Effector memory CD4-positive, alpha-beta T cell (primary cell): ENCODE measurements at places on chromosomes 11 and 22.
A peak's percentile ranks its signal among the peaks of the same experiment; 100 is the strongest.

GRCh38 chr22:19526076-19526701 lies 2.0 kb upstream of the CLDN5 start:
- DNase-seq: no peak
- no peaks in the 10 kb centered on the region for H3K36me3 ChIP-seq
- peaks cover 22% of the 10 kb centered on the region for H3K27me3 ChIP-seq
- H3K4me1 ChIP-seq: peaks cover 20% of the 10 kb centered on the region

GRCh38 chr11:46475926-46476545 lies 84.5 kb upstream of the CHRM4 start:
- no peaks in the 10 kb centered on the region for H3K27me3 ChIP-seq
- no peak for DNase-seq
- H3K36me3 ChIP-seq: no peaks in the 10 kb centered on the region
- no peak overlapping the region for H3K4me3 ChIP-seq
- H3K4me1 ChIP-seq: peaks cover 2% of the 10 kb centered on the region

DNA sequence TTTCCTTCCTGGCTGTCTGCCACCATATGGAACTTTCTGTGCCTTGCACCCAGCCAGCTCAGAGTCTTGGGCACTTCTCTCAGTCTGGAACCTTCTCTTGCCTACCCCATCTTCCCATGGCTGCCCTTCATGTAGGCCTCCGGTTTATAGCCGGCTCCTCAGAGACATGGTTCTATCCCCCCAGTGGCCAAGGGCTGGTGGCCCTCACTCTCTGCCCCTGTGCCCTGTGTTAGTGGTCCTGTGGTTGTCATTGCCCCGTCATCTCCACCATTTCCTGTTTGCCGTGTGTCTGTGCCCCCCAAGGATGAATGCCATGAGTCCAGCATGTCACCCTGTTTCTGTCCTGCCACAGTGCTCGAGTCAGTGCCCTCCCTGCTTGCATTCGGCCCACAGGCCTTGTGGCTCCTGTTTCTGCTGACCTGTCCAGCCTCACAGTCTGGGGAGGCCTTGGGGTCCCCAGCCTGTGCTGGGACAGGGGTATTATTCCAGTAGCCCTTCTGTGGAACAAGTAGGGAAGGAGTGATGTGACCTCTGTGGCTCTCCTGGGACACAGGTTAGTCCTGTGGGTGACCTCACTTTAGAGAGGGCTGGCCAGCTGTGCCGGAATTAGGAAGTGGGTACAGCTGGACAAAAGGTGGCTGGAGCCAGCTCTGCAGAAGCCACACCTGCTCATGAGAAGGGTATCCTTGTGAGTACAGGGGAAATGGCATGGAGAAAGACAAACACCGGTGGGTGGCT lies 30.7 kb downstream of the ST3GAL4 start:
- H3K27ac ChIP-seq: no peak overlapping the region
- H3K36me3 ChIP-seq: no peaks in the 10 kb centered on the region
- H3K4me3 ChIP-seq: no peak overlapping the region
- no peaks in the 10 kb centered on the region for H3K4me1 ChIP-seq

DNA sequence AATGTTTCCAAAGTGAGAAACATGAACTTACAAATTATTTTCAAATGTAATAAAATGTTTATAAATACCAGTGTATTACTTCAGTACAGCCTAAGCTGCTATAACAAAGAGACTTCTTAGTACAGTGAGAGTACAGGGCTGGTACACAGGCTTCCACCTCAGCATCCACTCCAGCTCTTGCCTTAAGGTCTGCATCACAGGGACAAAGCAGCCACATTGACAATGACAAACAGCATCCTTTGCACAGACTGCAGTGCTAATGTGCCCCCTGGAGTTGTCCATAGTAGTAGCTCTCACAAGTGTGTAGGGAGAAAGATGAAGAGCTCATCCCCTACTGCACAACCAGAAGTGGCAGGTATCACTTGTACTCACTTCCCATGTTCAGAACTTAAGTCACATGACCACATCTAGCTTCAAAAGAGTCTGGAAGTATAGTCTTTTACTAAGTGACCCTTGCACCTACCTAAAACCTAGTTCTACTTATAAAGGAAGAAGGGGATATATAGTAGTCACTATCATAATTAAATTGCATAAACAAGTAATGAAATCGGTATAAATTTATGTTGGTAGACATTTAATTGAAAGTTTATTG lies 10.7 kb upstream of the LIPT2 start:
- no peaks in the 10 kb centered on the region for H3K4me1 ChIP-seq
- no peaks in the 10 kb centered on the region for H3K27me3 ChIP-seq
- no peak for DNase-seq

DNA sequence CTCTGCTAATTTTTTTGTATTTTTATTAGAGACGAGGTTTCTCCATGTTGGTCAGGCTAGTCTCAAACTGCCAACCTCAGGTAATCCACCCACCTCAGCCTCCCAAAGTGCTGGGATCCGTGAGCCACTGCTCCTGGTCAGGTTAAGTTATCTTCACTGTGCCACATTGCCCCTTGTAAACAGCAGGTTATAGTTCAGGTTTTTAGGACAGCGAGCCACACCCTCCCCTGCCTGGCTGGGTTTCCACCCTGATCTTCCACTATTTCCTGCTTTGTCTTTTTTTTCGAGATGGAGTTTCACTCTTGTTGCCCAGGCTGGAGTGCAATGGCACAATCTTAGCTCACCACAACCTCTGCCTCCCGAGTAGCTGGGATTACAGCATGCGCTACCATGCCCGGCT lies 16.1 kb downstream of the ACO2 start:
- DNase-seq: no peak
- H3K4me3 ChIP-seq: no peak overlapping the region
- no peaks in the 10 kb centered on the region for H3K27me3 ChIP-seq
- H3K27ac ChIP-seq: no peak overlapping the region
- H3K4me1 ChIP-seq: no peaks in the 10 kb centered on the region

GRCh38 chr11:113701491-113701890 lies 4.6 kb downstream of the TMPRSS5 start:
- H3K4me1 ChIP-seq: no peaks in the 10 kb centered on the region
- no peaks in the 10 kb centered on the region for H3K27me3 ChIP-seq
- H3K27ac ChIP-seq: no peak overlapping the region
- H3K36me3 ChIP-seq: no peaks in the 10 kb centered on the region
- no peak for DNase-seq

DNA sequence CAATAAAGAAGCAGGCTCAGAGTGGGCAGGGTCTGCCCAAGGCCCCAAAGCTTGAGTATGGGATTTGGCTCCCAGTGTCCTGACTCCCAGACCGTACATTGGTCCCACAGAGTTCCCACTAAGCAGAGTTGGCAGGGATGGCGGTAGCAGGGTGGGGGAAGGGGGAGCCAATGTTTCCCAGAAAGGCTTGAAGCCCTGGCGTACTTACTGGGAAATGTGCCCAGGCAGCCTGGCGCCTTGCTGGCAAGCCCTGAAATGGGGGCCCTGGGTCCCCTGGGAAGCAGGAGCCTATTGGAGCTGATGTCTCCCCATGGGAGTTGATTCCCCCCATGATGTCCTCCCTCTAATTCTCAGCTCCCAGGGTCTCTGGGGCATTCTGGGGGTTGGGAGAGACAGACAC lies 9.3 kb downstream of the ARHGEF17 start:
- DNase-seq: no peak
- H3K36me3 ChIP-seq: no peaks in the 10 kb centered on the region
- H3K27me3 ChIP-seq: no peaks in the 10 kb centered on the region
- no peaks in the 10 kb centered on the region for H3K4me1 ChIP-seq
- no peak overlapping the region for H3K4me3 ChIP-seq
- H3K27ac ChIP-seq: no peak overlapping the region

DNA sequence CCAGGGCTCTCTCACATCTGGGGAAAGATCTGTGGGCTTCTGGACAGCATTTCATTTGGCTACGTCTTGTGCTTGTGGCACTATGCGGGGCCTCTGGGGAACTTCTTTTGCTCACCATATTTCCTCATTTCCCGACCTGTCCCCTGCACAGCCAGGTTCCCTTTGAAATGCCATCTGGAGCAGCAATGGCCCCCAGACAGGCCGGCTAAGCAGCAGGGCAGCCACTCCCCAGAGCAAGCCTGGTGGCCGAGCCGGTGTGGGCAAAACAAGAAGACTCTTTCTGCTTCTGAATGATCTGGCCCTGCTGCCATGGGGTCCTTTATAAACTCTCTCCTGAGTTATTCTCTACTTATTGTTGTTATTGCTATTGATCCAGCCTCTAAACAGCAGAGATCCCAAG lies 190.7 kb upstream of the NECTIN1 start:
- H3K4me3 ChIP-seq: no peak overlapping the region
- no peak for DNase-seq
- no peak overlapping the region for H3K27ac ChIP-seq
- no peaks in the 10 kb centered on the region for H3K4me1 ChIP-seq

- peaks cover 7% of the 10 kb centered on the region for H3K4me1 ChIP-seq
- peak overlapping the region; percentile 54 for H3K4me3 ChIP-seq
- H3K27ac ChIP-seq: no peak overlapping the region
- DNase-seq: no peak
- H3K36me3 ChIP-seq: no peaks in the 10 kb centered on the region
Measured at GRCh38 chr22:33921525-33922348, 1.5 kb upstream of the LARGE1 start.

- DNase-seq: no peak
- no peak overlapping the region for H3K27ac ChIP-seq
- no peaks in the 10 kb centered on the region for H3K36me3 ChIP-seq
- H3K27me3 ChIP-seq: no peaks in the 10 kb centered on the region
- peaks cover 9% of the 10 kb centered on the region for H3K4me1 ChIP-seq
Measured at GRCh38 chr11:69442012-69442806, 39.3 kb upstream of the LINC01488 start.

DNA sequence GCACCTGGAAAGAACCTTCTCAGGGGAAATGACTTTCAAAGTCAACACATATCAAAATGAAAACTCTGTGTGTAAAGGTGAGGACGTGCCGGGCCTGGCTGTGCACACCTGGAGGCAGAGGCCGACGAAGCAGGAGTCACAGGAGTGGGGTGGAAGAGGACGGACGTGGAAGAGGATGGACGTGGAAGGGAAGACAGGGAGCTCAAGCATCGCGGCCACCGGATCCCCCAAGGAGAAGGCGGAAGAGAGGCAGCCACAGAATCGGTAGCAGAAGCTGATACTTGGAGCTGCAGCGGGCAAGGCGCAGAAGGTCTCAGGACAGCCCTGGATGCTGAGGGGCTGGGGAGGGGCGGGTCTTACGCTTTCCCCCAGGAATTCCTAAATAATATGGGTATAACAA lies 519.8 kb downstream of the BRD1 start:
- H3K27ac ChIP-seq: no peak overlapping the region
- H3K27me3 ChIP-seq: peaks cover 8% of the 10 kb centered on the region
- DNase-seq: no peak

GRCh38 chr11:123594188-123594901 lies 60.1 kb downstream of the SCN3B start:
- DNase-seq: no peak
- H3K4me1 ChIP-seq: no peaks in the 10 kb centered on the region
- H3K36me3 ChIP-seq: no peaks in the 10 kb centered on the region
- no peak overlapping the region for H3K27ac ChIP-seq
- H3K27me3 ChIP-seq: no peaks in the 10 kb centered on the region

- no peak overlapping the region for H3K27ac ChIP-seq
- no peak overlapping the region for H3K4me3 ChIP-seq
- H3K27me3 ChIP-seq: no peaks in the 10 kb centered on the region
- DNase-seq: no peak
- peaks cover 17% of the 10 kb centered on the region for H3K4me1 ChIP-seq
- H3K36me3 ChIP-seq: no peaks in the 10 kb centered on the region
Measured at GRCh38 chr11:73374151-73374550, 2.0 kb upstream of the RELT start.

DNA sequence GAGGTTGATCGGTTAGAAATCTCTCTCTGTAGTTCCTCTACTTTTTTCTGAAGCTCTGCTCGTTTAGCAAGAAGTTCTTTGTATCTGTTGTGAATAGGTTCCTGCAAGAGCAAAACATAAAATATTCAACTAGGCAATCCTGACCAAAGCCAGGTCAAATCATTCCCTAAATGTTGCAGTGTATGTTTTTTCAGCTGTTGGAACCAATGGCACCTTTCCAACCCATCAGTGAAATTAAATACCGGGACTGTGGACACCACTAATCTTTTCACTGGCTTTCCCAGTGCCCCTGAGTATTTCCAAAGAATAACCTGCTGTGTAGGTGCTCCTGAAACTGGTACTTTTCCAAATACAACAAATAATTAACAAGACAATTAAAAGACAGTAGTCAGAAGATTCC lies 45.1 kb downstream of the CEP57 start:
- H3K27ac ChIP-seq: no peak overlapping the region
- no peak for DNase-seq
- H3K36me3 ChIP-seq: peaks cover 18% of the 10 kb centered on the region
- no peaks in the 10 kb centered on the region for H3K4me1 ChIP-seq
- H3K27me3 ChIP-seq: no peaks in the 10 kb centered on the region

DNA sequence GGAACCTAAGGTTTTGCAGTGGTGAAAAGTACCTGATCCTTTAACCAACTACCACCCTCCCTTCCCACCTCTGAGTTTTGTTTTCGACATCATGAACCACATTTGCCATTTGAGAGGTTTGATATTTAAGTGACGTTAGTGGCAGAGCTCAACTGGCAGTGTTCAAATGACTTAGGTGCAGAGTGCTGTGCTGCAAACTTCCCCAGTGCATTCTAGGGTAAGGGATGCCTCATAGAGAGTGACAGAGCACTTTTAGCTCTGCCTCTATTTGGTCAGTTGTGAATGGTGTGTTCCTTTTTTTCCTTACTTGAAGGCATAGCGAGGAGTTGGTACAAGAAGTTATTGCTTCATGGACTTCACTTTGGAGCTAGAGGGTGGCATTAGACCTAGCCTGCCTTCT lies 9.4 kb downstream of the BMAL1 start:
- H3K4me3 ChIP-seq: no peak overlapping the region
- no peak overlapping the region for H3K27ac ChIP-seq
- peaks cover 11% of the 10 kb centered on the region for H3K4me1 ChIP-seq
- H3K36me3 ChIP-seq: no peaks in the 10 kb centered on the region
- no peaks in the 10 kb centered on the region for H3K27me3 ChIP-seq

GRCh38 chr11:116328851-116329250 lies 443.9 kb downstream of the BUD13 start:
- H3K36me3 ChIP-seq: no peaks in the 10 kb centered on the region
- H3K27ac ChIP-seq: no peak overlapping the region
- H3K4me1 ChIP-seq: no peaks in the 10 kb centered on the region

DNA sequence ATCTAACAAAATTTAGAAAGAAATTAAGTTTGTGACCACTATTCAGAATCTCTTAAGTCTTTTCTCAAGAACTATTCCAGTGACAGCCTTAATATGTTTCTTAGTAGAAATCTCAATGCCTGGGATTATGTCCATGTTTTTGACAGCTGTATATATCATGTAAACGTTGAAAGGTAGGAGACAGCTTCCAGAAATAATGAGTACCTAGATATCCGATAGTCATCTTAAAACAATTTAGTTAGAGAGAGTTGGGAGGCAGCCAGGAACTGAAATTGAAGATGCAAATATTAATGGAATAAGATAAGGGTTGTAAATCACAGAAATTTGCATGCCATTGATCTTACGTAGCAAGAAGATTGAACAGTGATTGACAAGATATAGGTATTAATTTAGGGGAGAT lies 955.2 kb downstream of the JRKL start:
- DNase-seq: no peak
- no peaks in the 10 kb centered on the region for H3K27me3 ChIP-seq
- H3K4me3 ChIP-seq: no peak overlapping the region
- no peaks in the 10 kb centered on the region for H3K36me3 ChIP-seq
- no peaks in the 10 kb centered on the region for H3K4me1 ChIP-seq
- no peak overlapping the region for H3K27ac ChIP-seq
